ENCODE measurements at places on chromosomes 6 and 20. TPM values are rescaled to one million over a fixed set of nuclear protein-coding genes. Genes with fewer than 3 reads are reported as not detected.

The CCN6 gene
- not detected for total RNA-seq

GRCh38 chr6:42250274-42250931 is 32.7 kb upstream of the MRPS10 start:
- H3K4me3 ChIP-seq: no peak overlapping the region
- no peaks in the 10 kb centered on the region for H3K27me3 ChIP-seq
- peaks cover 10% of the 10 kb centered on the region for H3K4me1 ChIP-seq
- no peak for DNase-seq
- no peak overlapping the region for H3K27ac ChIP-seq

DNA sequence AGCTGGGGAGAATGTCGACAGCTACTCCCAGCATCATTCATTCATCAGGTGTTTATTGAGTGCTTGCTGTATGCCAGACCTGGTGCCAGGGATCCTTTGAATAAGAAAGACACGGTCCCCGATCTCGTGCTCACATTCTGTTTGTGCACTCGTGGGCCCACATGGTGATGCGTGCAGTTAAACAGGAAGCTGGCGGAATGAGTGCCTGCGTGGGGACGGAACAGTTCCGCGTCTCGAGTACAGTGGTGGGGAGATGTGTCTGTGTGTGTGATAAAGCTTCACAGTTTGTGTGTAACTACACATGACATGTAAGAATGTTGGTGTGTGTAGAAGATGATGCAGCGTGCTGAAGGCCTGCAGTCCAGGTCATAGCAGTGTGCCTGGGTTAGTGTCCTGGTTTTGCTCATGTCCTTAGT is 6.5 kb downstream of the RBM38 start:
- H3K27ac ChIP-seq: no peak overlapping the region
- DNase-seq: no peak
- peaks cover 34% of the 10 kb centered on the region for H3K36me3 ChIP-seq
- H3K4me3 ChIP-seq: no peak overlapping the region
- peaks cover 6% of the 10 kb centered on the region for H3K4me1 ChIP-seq

DNA sequence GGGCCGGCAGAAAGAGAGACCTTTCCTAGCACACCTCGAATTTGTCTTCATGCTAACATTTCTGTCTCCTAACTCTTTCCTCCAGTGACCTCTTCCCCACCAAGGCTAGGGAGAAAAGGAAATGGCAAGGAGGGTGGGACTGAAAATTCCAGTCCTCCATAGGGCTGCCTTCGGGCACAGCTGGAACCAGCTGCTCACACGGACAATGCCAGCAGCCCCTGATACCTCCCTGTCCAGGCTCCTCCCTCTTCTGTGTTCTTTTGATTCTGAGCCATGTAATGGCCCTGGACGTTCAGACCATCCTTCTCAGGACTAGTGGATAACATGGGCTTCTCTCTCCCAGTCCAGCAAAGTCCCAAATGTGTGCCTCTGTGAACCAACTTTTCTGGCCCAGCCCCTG is 29.1 kb upstream of the PHACTR3 start:
- H3K27ac ChIP-seq: no peak overlapping the region
- peaks cover 10% of the 10 kb centered on the region for H3K27me3 ChIP-seq
- H3K4me1 ChIP-seq: no peaks in the 10 kb centered on the region
- no peak for DNase-seq
- H3K4me3 ChIP-seq: no peak overlapping the region
- H3K36me3 ChIP-seq: no peaks in the 10 kb centered on the region

GRCh38 chr6:89630488-89630887 is 8.1 kb downstream of the LYRM2 start:
- H3K27me3 ChIP-seq: no peaks in the 10 kb centered on the region
- no peaks in the 10 kb centered on the region for H3K4me1 ChIP-seq
- H3K27ac ChIP-seq: no peak overlapping the region
- DNase-seq: no peak
- H3K36me3 ChIP-seq: no peaks in the 10 kb centered on the region

DNA sequence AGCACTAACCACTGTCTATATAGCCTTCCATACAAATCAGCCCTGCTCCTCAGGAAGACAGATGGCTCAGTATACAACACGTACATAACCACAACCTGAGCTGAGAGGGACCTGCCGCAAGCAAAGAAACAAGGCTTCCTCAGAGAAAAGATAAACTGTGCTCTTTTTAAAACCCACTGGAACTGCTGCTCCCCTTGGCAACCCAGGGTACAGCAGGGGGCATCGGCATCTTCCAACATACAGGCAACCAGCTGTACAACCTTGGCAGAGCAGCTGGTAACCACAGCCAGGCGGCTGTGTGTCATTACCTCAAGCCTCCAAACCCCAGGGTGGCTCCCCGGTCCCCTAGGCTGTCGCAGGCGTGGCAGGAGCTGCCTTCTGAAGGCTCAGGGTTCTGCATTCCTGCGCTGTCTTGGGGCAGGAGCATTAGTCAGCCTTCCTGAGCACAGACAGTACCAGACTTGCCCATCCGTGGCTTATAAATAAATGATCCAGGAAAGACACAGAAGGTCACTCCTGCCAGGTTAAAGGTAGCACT is 249.5 kb downstream of the ADGRG6 start:
- no peak overlapping the region for H3K27ac ChIP-seq
- no peak for DNase-seq
- peaks cover 35% of the 10 kb centered on the region for H3K27me3 ChIP-seq
- H3K4me3 ChIP-seq: no peak overlapping the region

- no peak overlapping the region for H3K4me3 ChIP-seq
- no peak overlapping the region for H3K27ac ChIP-seq
- no peaks in the 10 kb centered on the region for H3K27me3 ChIP-seq
- DNase-seq: peak; percentile 37
- no peaks in the 10 kb centered on the region for H3K36me3 ChIP-seq
Observed at GRCh38 chr6:55528624-55529023, 50.4 kb downstream of the HMGCLL1 start.

- DNase-seq: no peak
- no peak overlapping the region for H3K27ac ChIP-seq
- H3K27me3 ChIP-seq: peaks cover 14% of the 10 kb centered on the region
- H3K4me3 ChIP-seq: no peak overlapping the region
Observed at GRCh38 chr6:2514965-2515543, 235.7 kb downstream of the MYLK4 start.

GRCh38 chr20:45792317-45793118 is 764 bp downstream of the DNTTIP1 start:
- no peaks in the 10 kb centered on the region for H3K27me3 ChIP-seq
- peaks cover 6% of the 10 kb centered on the region for H3K4me1 ChIP-seq
- peaks cover 24% of the 10 kb centered on the region for H3K36me3 ChIP-seq
- peak overlapping the region; percentile 71 for H3K4me3 ChIP-seq
- no peak for DNase-seq

Data from IMR-90 (cell line).